Upper lobe of left lung (tissue), 6 donors: ENCODE measurements at places on chromosomes 11 and 22.
A peak's percentile ranks its signal among the peaks of the same experiment; 100 is the strongest.

- no peaks in the 10 kb centered on the region for H3K27me3 ChIP-seq
- H3K36me3 ChIP-seq: no peaks in the 10 kb centered on the region
- no peaks in the 10 kb centered on the region for H3K4me1 ChIP-seq
- H3K4me3 ChIP-seq: no peak overlapping the region
- DNase-seq: no peak
Observed at GRCh38 chr11:23232652-23233051, 372.4 kb upstream of the CCDC179 start.

- no peak overlapping the region for H3K4me3 ChIP-seq
- no peak overlapping the region for H3K27ac ChIP-seq
- no peak for DNase-seq
- peaks cover 8% of the 10 kb centered on the region for H3K4me1 ChIP-seq
Observed at GRCh38 chr11:63502252-63502820, 3.5 kb upstream of the LGALS12 start.

GRCh38 chr11:30311189-30311588, 11.7 kb upstream of the ARL14EP start:
- H3K27me3 ChIP-seq: no peaks in the 10 kb centered on the region
- DNase-seq: no peak
- H3K4me1 ChIP-seq: no peaks in the 10 kb centered on the region
- no peak overlapping the region for H3K27ac ChIP-seq

- no peak overlapping the region for H3K27ac ChIP-seq
- peaks cover 21% of the 10 kb centered on the region for H3K4me1 ChIP-seq
- peak; percentile 82 for DNase-seq
- no peak overlapping the region for H3K4me3 ChIP-seq
- no peaks in the 10 kb centered on the region for H3K27me3 ChIP-seq
Observed at GRCh38 chr11:68042219-68043028, 3.6 kb downstream of the TCIRG1 start.

GRCh38 chr11:16831316-16832192, 93.1 kb downstream of the C11orf58 start:
- no peaks in the 10 kb centered on the region for H3K36me3 ChIP-seq
- H3K4me3 ChIP-seq: no peak overlapping the region
- no peaks in the 10 kb centered on the region for H3K4me1 ChIP-seq

GRCh38 chr11:3609416-3610265, 32.2 kb downstream of the ART5 start:
- DNase-seq: no peak
- no peak overlapping the region for H3K27ac ChIP-seq
- no peak overlapping the region for H3K4me3 ChIP-seq
- no peaks in the 10 kb centered on the region for H3K36me3 ChIP-seq
- H3K4me1 ChIP-seq: peaks cover 5% of the 10 kb centered on the region
- H3K27me3 ChIP-seq: no peaks in the 10 kb centered on the region

DNA sequence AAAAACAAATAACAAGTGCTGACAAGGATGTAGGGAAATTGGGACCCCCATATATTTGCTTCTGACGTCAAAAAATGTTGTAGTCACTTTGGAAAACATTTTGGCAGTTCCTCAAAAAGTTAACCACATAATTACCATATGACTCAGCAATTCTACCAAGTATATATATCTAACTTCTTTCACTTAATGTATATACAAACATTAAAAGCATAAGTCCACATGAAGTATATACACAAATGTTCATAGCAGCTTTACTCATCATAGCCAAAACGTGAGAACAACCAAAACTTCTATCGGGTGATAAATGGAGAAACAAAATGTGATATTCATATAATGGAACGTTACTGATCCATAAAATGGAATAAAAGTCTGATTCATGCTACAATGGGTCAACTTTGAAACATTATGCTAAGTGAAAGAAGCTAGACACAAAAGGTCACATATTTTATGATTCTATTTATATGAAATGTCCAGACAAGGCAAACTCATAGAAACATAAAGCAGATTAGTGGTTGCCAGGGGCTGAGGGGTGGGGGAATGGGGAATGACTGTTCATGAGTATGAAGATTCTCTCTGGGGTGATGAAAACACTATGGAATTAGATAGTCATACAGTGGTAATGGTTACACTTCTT, 48.7 kb upstream of the TEAD1 start:
- no peaks in the 10 kb centered on the region for H3K4me1 ChIP-seq
- H3K4me3 ChIP-seq: no peak overlapping the region
- DNase-seq: no peak
- no peaks in the 10 kb centered on the region for H3K36me3 ChIP-seq

DNA sequence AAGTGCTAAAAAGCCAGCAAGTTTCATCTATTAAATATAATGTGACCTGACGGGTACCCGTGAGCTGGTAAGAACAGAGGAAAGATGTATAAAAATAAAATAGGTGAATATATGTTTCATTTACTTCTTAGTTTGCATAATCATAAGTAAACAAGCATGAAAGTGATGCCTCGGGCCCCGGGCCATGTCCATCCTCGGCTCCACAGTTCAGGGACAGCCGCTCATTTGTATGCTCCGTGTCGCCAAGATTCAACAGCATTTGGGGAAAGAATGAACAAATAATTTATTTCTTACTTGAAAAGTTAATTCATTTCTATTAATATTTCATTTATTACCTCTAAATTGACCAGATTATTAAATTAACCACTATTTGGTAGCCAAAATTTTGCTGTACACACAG, 251.8 kb downstream of the NTM start:
- no peak for DNase-seq
- no peaks in the 10 kb centered on the region for H3K27me3 ChIP-seq
- H3K36me3 ChIP-seq: no peaks in the 10 kb centered on the region
- no peaks in the 10 kb centered on the region for H3K4me1 ChIP-seq

DNA sequence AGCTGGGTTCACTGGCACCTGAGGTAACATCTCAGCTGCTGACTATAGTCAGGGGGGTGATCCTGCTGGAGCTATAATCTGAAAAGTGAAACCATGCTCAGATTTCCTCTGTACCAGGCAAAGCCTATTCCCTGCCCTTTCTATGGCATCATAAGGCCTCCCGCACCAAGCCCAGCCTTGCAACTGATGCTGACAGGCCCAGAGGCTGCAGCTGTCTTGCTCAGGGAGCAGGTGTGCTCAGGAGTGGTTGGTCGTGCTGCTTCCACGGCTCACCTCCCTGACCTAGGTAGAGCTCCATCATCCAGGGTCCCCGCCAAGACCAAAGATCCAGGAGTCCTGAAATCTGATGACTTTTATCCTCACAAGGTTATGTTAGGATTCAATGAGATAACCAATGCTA, 121.7 kb downstream of the FEZ1 start:
- H3K4me1 ChIP-seq: peaks cover 20% of the 10 kb centered on the region
- peak overlapping the region; percentile 56 for H3K27ac ChIP-seq
- no peak for DNase-seq
- H3K36me3 ChIP-seq: no peaks in the 10 kb centered on the region
- H3K4me3 ChIP-seq: no peak overlapping the region

DNA sequence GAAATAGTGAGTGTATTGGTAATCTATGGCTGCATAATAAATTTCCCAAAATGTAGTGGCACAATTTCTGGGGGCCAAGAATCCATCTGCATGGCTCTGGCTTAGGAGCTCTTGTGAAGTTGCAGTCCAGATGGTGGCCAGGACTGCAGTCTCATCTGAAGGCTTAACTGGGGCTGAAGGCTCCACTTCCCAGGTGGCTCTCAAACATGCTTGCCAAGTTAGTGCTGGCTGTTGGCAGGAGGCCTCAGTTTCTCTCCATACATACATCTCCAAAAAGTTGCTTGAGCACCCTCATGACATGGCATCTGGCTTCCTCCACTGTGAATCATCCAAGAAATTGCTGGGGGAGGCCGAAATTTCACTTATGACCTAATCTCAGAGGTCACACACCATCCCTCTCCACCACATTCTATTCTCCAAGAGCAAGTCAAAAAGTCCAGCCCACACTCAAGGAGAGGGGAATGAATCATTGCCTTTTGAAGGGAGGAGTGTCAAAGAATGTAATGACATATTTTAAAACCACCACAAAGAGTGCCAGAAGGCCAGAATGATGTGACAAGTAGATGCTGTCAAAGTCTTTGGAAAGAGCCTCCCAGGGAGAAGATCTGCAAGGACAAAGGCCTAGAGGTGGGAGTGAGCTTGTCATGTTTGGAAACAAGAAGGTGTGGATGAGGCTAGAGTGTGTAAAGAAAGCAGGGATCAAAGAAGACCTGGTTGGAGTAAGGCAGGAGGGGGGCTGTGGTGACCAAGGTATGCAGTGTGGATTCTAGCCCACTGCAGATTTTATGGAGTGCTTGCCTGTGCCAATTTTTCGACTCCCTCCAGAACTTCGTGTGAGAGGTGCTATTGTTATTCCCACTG, 566.2 kb downstream of the MIAT start:
- H3K4me1 ChIP-seq: peaks cover 1% of the 10 kb centered on the region
- no peak for DNase-seq
- no peaks in the 10 kb centered on the region for H3K36me3 ChIP-seq
- H3K27ac ChIP-seq: no peak overlapping the region
- no peak overlapping the region for H3K4me3 ChIP-seq

DNA sequence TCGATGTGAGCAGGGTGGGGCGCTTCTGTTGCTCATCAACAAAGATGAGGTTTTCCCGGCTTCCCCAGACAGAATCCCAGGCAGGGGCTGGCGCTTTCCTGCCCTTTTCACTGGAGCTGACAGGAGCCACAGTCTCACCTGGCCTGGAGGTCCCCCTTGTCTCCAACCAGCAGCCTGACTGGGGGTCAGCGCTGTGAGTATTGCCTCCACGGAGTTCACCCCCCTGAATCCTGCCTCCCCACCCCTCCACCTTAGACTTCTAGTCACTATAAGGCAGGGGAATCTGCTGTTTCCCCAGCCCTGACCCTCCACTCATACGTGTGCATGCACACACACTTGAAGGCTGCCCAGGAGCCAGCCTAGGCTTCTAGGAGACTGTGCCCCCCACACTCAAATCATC, 58.8 kb upstream of the LYVE1 start:
- DNase-seq: no peak
- H3K27ac ChIP-seq: no peak overlapping the region
- no peaks in the 10 kb centered on the region for H3K27me3 ChIP-seq
- no peaks in the 10 kb centered on the region for H3K36me3 ChIP-seq
- peaks cover 32% of the 10 kb centered on the region for H3K4me1 ChIP-seq

DNA sequence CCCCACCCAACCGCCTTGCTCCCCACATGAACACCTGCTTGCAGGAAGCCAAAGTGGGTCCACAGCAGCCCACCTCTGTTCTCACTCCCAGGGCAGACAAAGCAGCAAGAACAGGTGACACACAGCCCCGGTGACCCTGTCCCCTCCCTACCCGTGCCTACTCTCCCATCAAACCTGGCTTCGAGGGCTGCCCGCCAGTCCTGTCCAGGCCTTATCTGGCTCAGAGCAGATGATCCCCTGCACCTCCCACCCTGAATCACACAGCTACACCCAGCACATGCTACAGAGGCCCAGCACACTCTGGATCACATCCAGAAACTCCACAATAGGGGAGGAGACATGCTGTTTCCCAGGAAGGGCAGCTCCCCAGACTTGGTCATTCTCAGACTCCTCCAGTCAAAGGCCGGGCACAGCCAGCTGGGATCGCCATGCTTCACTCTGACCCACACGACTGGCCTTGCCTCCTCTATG, 6.2 kb upstream of the RGL4 start:
- H3K4me3 ChIP-seq: no peak overlapping the region
- H3K36me3 ChIP-seq: peaks cover 15% of the 10 kb centered on the region
- no peaks in the 10 kb centered on the region for H3K27me3 ChIP-seq
- H3K27ac ChIP-seq: no peak overlapping the region

DNA sequence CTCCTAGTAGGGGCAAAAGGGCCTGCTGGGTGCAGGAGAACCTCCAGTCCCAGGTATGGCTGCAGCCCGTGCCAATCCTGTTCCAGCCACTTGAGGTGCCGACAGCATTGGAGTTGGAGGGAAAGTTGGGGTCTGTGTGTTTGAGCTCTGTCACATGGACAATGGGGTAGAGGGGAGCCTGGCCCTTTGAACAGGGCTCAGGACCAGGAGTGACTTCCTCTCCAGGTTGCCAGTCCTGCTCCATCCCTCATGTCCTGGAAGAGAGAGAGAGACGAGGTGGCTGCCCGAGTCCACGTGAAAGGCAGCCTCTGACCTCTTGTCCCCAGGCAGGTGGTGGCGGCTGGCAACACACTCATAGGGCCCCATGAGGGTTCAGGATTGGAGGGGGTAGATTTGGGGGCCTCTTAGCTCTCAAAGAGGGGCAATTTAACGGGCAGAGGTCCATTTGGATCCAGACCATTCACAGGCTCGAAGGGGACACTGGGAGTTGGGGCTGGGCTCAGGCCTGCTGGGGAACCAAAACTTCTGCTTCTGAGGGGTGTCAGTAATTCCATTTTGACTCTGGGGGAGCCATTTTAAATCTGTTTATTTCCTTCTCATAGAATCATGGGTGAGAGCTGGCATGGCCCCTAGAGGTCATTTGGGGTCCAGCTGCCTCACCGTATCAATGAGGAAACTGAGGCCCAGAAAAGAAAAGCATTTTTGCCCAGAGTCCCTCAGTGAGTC, 4.1 kb downstream of the ADORA2A start:
- peaks cover 6% of the 10 kb centered on the region for H3K36me3 ChIP-seq
- H3K27me3 ChIP-seq: no peaks in the 10 kb centered on the region
- peak overlapping the region; percentile 50 for H3K27ac ChIP-seq

DNA sequence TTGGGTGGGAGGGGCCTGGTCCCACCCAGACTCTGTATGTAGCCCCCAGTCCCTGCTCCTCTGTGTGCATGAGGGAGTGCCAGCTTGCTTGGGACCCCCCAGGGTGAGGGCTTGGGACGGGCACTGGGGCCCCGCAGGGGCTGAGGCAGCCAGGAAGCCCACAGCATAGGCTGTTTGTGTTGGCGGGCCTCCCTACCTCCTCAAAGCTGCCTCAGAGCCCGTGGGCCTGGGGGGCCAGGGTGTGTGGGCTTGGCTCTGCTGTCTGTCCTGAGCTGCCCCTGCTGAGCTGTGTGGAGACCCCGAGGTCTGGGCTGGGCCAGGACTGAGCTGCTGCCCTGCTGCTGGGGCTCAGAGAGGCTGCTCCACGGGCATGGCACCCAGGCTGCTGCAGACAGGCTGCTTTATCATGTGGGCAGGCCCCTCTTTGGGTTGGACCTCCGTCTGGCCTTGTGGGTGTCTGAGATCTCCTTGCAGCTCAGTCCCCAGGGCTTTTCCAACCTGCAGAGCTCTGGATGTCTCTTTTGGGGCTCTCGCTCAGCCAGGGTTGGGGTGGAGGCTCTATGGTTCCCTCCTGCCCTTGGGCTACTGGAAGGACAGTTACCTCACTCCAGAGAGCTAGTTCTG, 3.3 kb downstream of the TSPAN4 start:
- H3K36me3 ChIP-seq: peaks cover 10% of the 10 kb centered on the region
- peaks cover 68% of the 10 kb centered on the region for H3K4me1 ChIP-seq
- no peaks in the 10 kb centered on the region for H3K27me3 ChIP-seq
- DNase-seq: no peak

- H3K4me3 ChIP-seq: no peak overlapping the region
- DNase-seq: no peak
- no peaks in the 10 kb centered on the region for H3K4me1 ChIP-seq
- no peaks in the 10 kb centered on the region for H3K36me3 ChIP-seq
- no peak overlapping the region for H3K27ac ChIP-seq
Observed at GRCh38 chr11:111476366-111476765, 35.8 kb downstream of the BTG4 start.

GRCh38 chr11:8332196-8332595, 68.5 kb upstream of the LMO1 start:
- no peak overlapping the region for H3K27ac ChIP-seq
- no peak overlapping the region for H3K4me3 ChIP-seq
